Calu3 (cell line): ENCODE measurements at places on chromosomes 3 and 15. TPM values are rescaled to one million over a fixed set of nuclear protein-coding genes. Genes with fewer than 3 reads are reported as not detected.

- peak; percentile 89 for DNase-seq
These were observed 438 bp downstream of the SHOX2 start for GRCh38 chr3:158105710-158106253.

DNA sequence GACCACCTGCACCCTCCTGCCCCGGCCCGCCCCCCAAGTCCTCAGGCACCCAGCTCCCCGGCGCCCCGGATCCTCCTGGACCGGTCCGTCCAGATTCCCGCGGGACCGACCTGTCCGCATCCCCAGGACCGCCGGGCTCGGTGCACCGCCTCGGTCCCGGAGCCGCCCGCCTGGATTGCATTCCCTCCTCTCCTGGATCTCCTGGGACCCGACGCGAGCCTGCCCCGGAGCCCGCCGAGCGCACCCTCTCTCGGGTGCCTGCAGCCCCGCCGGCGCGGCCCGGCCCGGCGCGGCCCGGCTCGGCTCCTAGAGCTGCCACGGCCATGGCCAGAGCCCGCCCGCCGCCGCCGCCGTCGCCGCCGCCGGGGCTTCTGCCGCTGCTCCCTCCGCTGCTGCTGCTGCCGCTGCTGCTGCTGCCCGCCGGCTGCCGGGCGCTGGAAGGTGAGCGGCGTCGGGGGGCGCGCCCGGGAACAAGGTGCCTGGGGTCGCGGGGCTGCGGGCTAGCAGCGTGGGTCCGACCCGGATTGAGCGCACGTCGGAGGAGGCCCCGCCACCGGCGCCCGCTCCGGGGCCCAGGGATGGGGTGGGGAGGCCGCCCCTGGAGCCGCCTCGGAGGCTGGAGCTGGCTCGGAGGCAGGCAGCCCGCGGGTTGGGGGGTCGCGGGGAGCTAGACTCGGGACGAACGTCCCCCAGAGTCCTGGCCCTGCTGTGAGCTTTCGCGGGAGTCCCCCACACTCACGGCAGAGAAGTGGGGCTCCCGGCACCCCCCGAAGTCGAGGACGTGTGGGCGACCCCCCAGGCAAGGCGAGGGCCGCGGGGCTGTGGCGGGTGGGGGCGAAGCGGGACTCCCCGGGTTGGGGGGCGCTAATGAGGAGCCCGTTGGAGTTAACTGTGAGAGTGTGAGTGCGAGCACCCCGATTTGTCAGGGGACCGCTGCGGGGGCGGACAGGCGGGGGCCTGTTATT, 610 bp downstream of the EPHB3 start:
- no peak for DNase-seq

GRCh38 chr15:97014001-97014400, 683.5 kb downstream of the NR2F2 start:
- no peak for DNase-seq

GRCh38 chr15:92438471-92438870, 44.8 kb downstream of the ST8SIA2 start:
- DNase-seq, result no peak

Gene AGBL1
- not detected in 2 replicates for total RNA-seq

- DNase-seq, result no peak
These were observed 46.6 kb upstream of the GOLGA8J start for GRCh38 chr15:30036036-30036703.

- peak; percentile 97 for DNase-seq
These were observed at the start of the genes BTD and HACL1 for GRCh38 chr3:15601399-15602145. Gene BTD (plus strand): TSS chr3:15601745. CDS start chr3:15635440, 33,695 bp downstream. Gene HACL1 (minus strand): TSS chr3:15601569. CDS start chr3:15601463, 106 bp downstream.

Gene GPR156
- total RNA-seq, result 0.45 and 0.64 TPM in 2 replicates

DNA sequence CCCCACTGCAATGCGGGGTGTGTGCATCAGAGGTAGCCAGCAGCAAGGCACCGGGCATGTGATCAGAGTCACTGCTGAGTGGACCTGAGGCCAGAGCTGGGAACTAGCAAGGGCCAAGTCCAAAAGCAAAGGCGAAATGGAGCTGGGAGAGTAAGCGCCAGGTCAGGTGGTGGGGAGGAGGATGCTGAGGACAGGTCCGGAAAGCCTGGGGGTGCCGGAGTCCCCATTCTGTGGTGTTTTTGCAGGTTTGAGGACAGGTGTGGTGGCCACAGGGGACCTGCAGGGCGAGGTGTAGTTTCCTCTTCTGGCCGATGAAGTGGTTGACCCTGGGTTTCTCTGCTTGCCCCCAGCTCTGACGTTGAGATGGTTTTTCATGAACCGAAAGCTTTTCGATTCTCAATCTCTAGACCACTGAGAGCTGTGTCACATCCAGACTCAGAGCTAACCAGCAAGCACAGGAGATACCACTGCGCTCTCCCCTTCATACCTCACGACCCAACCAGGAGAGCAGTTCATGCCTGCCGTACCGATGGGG, 35.0 kb upstream of the HES1 start:
- no peak for DNase-seq

GRCh38 chr3:186322761-186323160, 39.3 kb downstream of the DGKG start:
- DNase-seq, result no peak

- no peak for DNase-seq
These were observed 52.8 kb upstream of the CCNB2 start for GRCh38 chr15:59051873-59052861.

- no peak for DNase-seq
These were observed 174.8 kb downstream of the CHDH start for GRCh38 chr3:53671192-53671960.

DNA sequence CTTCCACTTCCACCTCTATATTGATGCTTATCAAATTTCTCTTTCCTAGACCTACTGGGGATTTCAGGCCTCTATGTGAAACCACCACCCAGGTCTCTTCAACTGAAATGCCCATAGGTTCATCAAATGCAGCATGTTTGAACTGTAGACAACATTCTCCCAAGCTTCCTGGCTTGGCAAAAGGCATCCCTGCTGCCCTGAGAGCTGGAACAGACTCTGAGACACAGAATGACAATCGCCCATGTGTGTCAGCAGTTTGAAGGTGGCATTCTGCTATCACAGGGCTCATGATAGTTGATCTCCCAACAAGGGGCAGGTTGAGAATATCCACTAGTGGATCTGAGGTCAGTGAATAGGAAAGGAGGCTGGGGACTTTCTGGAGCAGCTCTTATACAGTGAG, 200.7 kb downstream of the RPLP1 start:
- no peak for DNase-seq

DNA sequence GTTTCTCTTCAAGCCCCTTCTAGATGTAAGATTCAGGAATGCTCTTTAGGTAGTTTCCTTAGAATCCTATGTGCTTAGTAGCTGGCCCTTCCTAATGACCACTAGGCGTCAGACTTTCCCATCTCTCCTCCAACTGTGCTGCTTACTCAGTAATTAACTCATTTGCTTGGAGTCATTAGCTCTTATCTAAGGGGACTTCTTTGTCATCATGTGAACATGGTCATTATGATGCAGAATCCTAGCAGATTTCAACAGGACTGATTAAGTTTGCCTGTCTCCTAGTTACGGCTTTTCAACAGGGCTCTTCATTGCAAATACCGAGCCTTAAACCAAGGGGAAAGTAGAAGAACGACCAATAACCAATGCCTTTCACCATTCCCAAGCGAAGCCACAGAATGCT, 46.4 kb downstream of the GJD2 start:
- no peak for DNase-seq

DNA sequence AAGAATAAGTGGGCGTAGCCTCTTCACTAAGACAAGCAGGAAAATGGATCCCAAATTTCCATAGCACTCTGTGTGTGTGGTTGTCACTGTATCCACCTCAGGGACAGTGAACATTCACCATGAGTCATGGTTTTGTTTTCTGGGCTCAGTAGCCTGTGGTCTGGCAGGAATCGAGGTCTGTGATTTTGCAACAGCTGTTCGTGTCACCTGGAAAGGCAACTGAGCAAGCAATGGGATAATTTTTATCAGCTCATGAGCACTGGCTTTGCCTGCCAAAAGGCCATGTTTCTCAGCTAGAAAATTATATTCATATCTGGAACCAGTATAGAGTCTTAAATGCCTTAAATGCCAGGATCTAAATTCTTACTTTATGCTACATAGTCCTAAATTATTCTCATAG, 60.9 kb downstream of the STRIT1 start:
- peak; percentile 80 for DNase-seq

Gene EFHB
- not detected in 2 replicates for total RNA-seq
